ENCODE measurements at places on chromosomes 5 and 9.

DNA sequence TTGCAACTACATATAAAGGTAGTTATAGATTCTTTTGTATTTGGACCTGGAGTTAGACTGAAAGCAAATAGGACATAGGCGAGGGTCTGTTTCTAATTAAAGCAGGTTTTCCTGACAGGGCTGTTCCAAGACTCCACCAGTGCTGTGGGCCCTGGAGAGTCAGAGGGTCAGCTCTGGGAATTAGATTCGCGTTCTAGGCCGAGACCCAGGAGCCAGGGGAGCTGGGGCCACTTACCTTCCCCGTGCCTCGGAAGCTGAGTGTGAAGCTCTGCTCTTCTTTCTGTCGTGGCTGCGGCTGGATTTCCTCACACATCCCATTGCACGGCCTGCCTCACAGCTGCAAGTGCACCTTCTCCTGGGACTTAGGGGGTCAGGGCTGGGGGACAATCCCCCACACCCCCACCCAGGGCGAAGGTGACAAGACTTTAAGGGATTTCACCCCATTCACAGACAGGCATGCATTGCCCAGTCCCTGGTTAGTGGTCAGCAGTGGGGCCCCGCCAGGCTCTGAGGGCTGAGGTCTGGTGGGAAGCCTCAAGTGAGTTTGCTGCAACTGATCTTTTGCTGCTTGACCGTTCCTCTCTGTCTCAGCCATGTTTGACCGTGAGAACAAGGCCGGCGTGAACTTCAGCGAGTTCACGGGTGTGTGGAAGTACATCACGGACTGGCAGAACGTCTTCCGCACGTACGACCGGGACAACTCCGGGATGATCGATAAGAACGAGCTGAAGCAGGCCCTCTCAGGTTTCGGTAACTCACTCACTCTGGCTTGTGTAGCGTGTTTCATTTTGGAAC lies 15.3 kb upstream of the AHRR start:
- DNase-seq, result no peak

- peak; percentile 9 for DNase-seq
These were observed 54.0 kb downstream of the SCAI start for GRCh38 chr9:125089331-125089730.

DNA sequence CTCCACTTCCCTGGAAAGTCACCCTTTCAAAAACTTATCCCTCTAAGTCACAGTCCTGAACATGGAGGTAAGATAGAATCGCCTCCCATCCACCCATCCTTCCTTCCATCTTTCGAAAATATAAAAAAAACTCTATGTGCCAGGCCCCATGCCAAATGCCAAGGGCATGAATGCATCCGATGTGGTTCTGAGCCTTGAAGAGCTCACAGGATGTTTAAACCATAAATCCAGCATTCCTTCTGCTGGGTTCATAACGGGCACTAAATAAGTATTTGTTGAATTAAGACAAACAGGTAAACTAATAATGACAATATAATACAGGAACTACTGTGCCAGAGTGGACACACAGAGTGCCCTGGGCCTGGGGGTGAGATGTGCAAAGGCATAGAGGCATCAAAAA lies 147.3 kb downstream of the TTLL11 start:
- no peak for DNase-seq

DNA sequence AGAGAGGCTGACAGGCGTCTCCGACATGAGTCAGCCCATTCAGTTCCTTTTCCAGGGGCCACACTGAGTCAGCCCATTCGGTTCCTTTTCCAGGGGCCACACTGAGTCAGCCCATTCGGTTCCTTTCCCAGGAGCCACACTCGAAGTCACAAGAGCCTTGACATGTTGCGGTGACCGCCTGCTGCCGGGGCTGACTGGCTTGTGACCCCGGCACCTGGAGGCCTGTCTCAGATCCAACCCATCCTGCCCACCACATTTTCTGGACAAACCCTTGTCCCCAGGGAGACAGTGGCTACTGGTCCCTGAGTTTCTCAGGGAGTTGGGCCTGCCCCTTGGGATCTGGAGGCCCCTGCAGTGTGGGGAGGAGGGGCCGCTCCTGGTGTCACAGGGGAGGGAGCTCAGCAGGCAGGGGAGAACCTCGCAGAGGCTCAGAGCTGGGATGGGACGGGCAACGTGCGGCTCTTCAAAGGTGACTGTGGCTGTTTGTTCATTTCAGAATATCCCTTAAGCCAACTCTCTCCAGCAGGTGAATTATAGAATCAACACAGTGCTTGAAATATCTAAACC lies 40.5 kb upstream of the LPCAT1 start:
- DNase-seq, result peak; percentile 84

- no peak for DNase-seq
These were observed 20.6 kb downstream of the EDIL3 start for GRCh38 chr5:84364043-84364442.

GRCh38 chr5:144009116-144009515 lies 161.3 kb downstream of the YIPF5 start:
- no peak for DNase-seq

GRCh38 chr5:2271316-2271715 lies 388.6 kb upstream of the IRX4 start:
- DNase-seq, result no peak

- no peak for DNase-seq
These were observed 32.9 kb downstream of the PRLR start for GRCh38 chr5:35197351-35197750.

- no peak for DNase-seq
These were observed 45.3 kb upstream of the NSMF start for GRCh38 chr9:137504432-137504777.

Data from HepG2 (cell line).